ENCODE measurements at places on chromosomes 16 and 17. TPM values are rescaled to one million over a fixed set of nuclear protein-coding genes. Genes with fewer than 3 reads are reported as not detected.
A peak's percentile ranks its signal among the peaks of the same experiment; 100 is the strongest.

ADAMTS18 gene
- 64.5 TPM for total RNA-seq

KCNG4 gene
- total RNA-seq: not detected

C1QTNF1 gene
- 14.6 TPM for total RNA-seq

SMPD3 gene
- total RNA-seq: 0.17 TPM

UTS2R gene
- total RNA-seq: not detected

ENGASE gene
- 19.6 TPM for total RNA-seq

NLRC3 gene
- 2.0 TPM for total RNA-seq

RAB40C gene
- 13.3 TPM for total RNA-seq

PYDC1 gene
- not detected for total RNA-seq

SOCS7 gene
- 8.3 TPM for total RNA-seq

GRCh38 chr16:19524356-19524615 is 544 bp downstream of the CCP110 start:
- peak; percentile 17 for DNase-seq

- DNase-seq: no peak
Observed at GRCh38 chr17:42632949-42633444, 23.5 kb downstream of the TUBG1 start.

DNA sequence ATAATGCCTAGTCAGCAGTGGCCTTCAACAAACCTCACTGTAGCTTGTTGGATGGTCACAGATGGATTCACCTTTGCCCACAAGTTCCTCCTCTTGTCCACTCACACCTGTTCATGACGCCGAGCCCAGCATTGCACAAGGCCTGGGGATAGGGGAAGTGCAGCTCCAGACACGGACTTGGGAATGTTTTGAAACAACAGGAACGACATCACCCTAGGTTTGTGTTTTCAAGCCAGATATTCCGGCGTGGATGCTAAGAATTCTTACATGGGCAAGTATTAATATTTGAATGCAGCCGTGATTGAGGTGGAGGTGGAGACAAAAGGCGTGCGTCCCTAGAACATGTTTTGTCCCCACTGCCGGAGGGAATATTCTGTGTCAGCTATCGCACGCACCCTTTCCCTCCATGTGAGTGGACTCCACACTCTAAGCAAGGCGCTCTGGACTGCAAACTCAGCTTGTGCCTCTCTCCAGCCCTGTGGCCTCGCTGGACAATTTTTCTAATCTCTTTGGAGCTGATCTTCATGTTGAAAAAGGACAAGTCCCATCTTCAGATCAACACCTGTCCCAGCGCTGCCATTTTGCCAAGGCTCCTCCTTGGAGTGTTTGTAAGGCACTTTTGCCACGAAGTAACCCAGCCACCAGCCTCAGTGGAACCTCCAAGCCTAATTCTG is 2.0 kb upstream of the BANP start:
- no peak for DNase-seq

DNA sequence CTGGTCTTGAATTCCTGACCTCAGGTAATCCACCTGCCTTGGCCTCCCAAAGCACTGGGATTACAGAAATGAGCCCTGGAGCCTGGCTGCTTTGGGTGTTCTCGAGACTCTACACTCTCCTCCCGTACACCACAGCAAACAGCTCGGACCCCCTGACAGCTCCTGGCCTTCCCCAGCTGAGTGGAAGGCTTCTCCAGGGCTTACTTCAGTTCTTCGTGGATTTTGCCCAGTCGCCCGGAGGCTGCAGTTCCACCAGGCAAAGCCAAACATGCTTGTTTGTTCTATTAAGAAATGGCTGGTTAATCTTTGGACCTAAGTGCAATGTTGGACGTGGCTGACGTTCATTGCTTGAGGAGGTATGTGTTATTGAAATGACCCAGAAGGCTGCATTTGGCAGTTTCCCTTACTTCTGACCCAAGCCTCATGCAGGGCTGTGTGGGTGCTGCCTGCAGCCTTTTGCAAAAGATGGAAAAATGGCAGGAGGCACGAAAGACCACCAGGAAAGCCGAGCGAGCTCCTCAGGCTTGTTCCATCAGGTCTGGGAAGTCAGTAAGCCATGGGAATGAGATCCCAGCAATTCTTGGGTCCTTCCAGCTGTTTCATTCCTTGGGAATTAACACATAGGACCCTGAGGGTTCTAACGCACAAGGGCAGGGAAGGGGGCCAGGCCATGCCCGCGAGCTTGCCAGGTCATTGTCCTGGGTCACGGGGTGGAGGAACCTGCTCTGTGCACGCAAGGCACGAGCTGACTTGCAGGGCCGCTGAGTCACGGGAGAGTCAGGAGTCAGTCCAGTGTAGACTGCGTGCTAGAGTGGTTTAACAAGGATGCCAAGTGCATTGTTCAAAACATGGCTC is 23.9 kb upstream of the KLHDC4 start:
- DNase-seq: no peak

GRCh38 chr16:27724482-27725235 is 174.7 kb downstream of the KATNIP start:
- DNase-seq: no peak

DNA sequence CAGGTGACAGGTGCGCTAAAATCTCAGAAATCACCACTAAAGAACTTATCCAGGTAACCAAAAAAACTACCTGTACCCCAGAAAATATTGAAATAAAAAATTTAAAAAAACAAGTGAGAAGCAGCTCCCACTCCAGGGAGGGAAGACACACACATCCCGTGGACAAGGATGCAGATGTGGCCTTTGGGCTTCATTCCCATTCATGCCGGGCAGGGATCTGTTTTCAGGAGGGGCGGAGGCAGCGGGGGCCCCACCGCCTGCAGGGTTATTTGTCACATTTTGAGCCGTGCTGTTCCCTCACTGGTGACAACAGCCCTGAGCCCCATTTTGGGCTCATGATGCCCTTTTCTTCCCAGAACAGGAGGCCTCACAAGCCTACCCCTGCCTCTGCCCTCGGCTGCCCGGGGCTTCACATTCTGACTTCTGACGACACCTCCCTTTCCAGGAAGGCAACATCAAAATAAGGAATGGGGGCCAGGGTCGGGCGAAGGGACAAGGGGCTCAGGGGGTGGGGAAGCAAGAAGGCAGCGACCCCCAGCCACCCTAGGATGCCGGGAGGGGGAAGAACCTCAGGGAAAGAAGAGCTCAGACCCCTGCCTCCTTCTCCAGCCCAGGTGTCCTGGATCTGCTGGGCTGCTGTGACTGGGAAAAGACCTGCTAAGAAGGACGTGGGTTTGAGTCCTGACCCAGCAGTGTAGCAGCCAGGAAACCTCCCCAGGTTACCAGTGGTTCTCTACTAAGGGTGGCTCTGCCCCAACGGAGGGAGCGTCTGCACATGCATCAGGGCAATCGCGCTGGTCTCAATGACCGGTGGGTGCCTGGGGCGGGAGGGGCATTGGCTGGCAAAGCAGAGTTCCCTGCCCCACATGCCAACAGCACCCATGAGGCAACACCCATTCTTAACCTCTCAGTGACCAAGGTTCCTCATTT is 2.3 kb upstream of the CD79B start:
- no peak for DNase-seq

GRCh38 chr17:33137426-33137825 is 145.8 kb downstream of the SPACA3 start:
- DNase-seq: no peak

GRCh38 chr16:56370875-56371659 is 54.3 kb downstream of the AMFR start:
- peak; percentile 41 for DNase-seq

DNA sequence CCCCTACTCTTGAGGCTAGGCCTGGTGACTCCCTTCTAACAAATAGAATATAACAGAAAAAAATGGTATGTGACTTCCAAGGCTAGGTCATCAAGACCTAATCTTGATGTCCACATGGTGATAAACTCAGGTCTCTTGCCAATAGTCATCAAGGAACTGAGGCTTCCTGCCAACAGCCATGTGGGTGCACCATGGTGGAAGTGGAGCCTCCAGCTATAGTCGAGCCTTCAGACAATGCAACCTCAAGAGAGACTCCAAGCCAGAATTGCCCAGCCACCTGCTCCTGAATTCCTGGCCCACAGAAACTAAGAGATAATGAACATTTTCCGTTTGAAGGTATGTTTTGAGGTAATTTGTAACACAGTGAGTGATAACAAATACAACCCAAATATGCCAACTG is 55.9 kb upstream of the SREBF1 start:
- DNase-seq: peak; percentile 37

DNA sequence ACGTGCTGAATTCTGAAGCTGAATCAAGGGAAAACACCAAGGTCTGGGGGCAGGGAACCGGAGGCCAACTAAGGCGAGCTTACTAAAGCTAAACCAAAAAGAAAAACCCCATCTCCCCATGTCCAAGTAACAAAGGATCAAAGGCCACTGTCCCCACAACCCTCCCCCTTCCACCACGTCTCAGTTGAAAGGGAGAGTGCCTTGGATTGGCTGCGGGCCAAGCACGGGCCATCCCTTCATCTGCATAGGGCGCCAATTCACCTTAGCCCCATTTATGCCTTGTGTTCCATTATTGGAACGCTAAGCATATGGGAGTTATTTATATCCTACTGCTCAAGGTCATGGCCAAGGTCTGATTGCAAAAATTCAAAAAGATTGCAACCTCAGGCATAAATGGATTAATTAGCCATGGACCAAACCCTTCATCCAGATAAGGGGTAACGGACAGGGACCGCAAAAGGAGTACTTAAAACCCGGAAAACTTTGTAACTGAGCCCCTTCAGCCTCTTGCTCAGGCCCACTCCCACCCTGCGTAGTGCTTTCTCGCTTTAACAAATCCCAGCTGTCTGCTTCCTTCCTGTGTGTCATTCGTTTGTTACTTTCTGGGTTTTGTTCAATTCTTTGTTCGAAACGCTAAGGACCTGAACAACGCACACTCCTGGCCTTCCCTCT is 740 bp upstream of the ATP6V0D1 start:
- DNase-seq: peak; percentile 66

GRCh38 chr16:26134588-26134987 is 442.8 kb downstream of the HS3ST4 start:
- no peak for DNase-seq

DNA sequence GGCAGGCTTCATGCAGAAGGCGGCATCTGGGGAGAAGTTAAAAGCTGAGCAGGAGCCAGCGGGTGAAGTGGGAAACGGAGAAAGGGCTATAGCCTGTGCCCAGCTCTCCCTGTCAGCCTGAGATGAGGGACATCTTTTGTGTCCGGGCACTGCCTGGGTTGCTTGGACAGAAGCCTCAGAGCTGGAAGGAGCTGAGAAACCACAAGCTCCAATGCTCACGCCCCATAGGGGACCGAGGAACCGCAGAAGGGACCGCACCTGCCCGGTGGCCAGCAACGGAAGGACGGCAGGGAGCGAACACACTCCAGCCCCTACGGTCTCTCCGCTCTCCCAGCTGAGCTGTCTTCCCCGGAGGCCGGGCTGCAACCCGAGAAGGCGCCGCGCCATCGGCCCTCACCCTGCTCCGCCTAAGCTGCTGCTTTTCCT is 175.8 kb downstream of the NPIPB11 start:
- DNase-seq: no peak

GRCh38 chr17:67121316-67121891 is 77.0 kb downstream of the CACNG1 start:
- no peak for DNase-seq

GRCh38 chr16:63617047-63617989 is 1504.5 kb downstream of the CDH11 start:
- DNase-seq: no peak

- DNase-seq: no peak
Observed at GRCh38 chr17:57806167-57806830, 43.5 kb downstream of the MRPS23 start.

DNA sequence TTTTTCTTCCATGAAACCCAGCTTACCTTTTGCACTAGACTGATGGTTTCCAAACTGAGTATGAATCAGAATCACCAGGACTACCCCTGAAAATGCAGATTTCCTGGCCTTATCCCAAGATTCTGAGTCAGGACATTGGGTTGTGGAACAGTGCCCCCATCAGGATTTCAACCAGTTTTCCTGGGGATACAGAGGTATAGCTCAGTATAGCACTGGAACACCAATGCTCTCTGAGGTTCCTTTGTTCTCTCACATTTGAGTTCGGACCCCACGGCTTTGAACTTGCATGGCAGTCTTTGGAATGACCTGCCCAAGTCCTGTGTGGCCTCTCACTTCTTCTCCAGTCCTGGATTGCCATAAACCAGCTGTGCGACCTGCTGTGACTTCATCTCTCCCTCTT is 12.8 kb upstream of the CCL8 start:
- peak; percentile 79 for DNase-seq

DNA sequence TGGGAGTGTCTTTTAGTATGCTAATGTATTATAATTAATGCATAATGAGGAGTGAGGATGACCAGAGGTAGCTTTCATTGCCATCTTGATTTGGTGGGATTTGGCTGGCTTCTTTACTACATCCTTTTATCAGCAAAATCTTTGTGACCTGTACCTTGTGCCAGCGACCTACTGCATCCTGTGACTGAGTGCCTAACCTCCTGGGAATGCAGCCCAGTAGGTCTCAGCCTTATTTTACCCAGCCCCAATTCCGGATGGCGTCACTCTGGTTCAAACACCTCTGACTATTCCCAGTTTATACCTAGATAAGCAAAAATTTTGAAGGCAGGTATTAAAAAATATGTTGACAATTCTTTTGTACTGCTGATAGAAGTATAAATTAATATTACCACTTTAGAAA is 10.5 kb upstream of the BLMH start:
- DNase-seq: no peak

- no peak for DNase-seq
Observed at GRCh38 chr17:74748279-74748528, 224 bp upstream of the NHERF1 start.

DNA sequence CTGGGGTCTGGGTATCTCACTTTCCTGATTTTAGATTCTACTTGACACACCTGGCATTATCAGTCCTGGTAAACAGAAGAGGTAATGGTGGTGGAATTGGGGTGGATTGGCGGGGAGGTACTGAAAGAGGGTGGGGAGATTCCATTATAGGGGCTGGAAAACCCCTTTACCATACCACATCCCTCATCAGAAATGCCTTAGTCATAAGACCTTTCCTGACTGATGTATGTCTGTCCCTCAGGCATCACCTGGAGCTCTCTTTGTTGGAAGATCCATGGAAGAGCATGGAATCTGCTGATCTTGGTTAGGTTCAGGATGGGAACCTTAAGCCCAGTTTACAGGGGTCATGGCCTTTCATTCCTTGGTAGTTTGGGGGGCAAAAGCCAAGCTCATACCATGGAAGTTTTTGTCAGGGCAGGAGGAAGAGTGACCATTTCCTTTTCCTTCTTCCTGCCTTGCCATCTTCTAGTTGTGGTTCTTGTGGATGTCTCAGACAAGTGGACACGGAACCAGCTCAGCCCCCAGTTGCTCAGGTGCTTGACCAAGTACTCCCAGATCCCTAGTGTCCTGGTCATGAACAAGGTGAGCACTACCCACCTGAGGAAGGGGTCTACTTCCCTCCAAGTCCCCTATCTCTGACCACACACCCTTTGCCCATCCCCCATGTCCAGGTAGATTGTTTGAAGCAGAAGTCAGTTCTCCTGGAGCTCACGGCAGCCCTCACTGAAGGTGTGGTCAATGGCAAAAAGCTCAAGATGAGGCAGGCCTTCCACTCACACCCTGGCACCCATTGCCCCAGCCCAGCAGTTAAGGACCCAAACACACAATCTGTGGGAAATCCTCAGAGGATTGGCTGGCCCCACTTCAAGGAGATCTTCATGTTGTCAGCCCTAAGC is 3.3 kb downstream of the ERAL1 start:
- DNase-seq: no peak

- DNase-seq: no peak
Observed at GRCh38 chr16:66639091-66639885, 34.8 kb downstream of the CMTM3 start.
